ENCODE measurements at places on chromosomes 2 and 18.

GRCh38 chr2:47026748-47027534, 111.3 kb upstream of the MCFD2 start:
- DNase-seq, result no peak

GRCh38 chr2:53989210-53989862, 18.5 kb upstream of the PSME4 start:
- DNase-seq, result no peak

DNA sequence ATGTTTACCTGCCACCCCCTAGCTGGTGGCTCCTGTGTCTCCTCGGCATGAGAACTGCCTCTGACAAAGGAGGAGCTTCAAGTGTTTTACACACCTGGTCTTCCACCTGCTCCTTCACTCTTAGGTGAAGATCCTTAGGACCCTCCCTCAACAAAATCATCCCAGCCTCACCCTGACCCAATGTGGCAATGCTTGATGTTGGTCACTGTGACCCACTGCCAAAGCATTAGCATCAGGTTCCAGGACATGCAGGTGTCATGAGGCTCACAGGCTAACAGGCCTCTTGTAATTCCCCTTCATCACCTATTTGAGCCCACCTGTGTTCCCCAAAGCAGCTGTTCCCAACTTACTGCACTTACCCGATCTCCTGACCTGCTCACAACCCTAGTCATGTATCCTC, 9.8 kb downstream of the FZD5 start:
- no peak for DNase-seq

DNA sequence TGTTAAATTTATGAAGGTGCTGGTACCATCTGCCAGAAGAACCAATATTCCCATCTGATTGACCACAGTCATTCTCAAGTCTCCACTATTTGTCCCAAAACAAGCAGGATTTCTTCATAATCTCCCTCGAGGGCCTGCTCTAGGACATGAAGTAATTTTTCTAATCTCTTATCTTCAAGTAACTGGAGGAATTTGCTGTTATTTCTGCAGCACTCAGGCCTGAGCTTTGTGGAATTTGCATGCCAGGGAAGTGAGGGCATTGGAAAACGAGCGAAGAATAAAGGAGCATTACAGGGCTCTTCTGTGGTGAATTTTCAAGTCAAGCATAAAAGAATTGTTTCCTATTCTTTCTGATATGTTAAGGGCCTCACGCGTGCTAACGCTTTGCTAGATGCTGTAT, 161.2 kb upstream of the EPAS1 start:
- DNase-seq, result no peak

DNA sequence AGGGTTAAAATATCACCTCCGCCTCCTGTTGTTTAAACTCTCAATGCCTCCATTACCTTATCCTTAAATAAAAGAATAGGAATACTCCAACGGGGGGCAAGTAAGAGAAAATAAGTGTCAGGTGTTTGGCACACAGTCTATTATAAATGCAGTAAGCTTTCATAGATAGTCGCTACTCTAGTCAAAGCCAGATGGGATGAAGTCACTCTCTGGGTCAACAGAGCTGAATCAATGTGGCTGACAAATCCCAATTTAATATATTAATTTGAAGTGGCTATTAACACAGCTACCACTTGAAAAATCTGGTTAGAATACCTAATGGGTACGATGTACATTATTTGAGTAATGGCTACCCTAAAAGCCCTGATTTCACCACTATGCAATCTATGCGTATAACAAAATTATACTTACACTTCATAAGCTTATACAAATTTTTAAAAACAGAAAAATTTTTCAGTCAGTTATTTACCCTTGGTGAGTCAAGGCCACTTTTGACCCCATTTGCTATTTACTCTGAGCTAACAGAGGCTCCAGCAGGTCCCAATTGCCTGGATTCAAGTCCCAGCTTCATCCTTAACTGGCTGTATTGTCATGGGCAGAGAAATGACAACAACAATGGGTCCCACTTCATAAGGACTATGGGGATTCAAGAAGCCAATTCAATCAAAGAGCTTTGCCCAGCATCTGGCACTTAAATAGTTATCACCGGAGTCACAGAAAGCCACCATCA, 167.5 kb upstream of the PID1 start:
- no peak for DNase-seq

DNA sequence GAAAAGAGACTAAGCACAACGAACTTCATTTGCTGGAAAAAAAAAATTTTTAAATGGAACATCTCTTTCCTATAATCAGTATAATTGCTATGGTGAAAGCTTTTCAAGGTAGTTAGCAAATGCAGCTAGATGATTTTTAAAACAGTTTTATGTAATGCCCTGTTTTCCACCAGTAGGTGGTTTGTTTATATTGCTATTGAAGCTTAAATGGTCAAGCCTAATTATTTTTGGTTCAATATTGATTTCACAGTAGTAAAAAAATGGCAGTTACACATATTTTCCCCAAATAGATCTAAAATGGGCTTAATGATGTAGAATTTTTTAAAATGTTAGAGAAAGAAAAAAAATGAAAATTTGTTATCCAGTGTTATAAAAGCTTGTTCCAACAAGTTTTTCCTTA, 70.2 kb downstream of the CDH19 start:
- DNase-seq, result no peak

DNA sequence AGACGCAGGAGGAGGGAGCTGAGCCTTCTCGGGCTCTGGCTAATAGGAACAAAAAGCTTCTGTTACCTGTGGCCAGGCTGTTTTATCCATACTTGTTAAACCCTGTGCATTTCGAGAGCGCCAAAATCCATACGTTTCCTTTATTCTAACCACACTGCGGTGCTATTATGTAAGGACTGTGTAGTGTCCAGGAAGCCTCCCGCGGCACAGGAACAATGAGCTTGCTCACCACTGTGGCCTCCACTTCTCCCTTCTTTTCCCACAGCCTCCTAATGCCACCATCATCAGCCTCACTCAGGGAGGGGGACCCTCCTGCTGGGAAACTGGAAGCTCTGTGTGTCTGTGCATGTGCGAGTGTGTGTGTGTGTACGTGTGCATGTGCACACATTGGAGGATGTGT, 268.5 kb downstream of the HAUS1 start:
- no peak for DNase-seq

DNA sequence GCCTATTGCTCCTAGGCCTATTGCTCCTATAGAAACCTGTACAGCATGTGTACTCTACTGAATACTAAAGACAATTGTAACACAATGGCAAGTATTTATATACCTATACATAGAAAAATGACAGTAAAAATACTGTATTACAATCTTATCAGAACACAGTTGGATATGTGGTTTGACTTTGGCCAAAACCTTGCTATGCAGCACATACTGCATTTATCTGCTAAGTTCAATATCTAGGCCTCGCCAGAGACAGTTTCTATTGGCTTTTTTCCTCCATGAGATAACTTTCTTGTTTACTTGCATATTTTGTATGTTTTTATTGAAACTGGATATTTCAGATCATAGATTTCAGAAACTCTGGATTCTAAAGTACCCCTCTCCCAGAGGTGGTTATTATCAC, 19.3 kb upstream of the TMEM87B start:
- DNase-seq, result no peak
